RPMI7951 (cell line): ENCODE measurements at places on chromosomes 4 and X. TPM values are rescaled to one million over a fixed set of nuclear protein-coding genes. Genes with fewer than 3 reads are reported as not detected.
A peak's percentile ranks its signal among the peaks of the same experiment; 100 is the strongest.

The ESX1 gene
- total RNA-seq: not detected in 2 replicates

The FAM9C gene
- total RNA-seq: under 0.01 TPM in 1 of 2 replicates, not detected in the other

The DUX4 gene
- not detected in 2 replicates for total RNA-seq

The PAGE5 gene
- total RNA-seq: 41.0 and 56.8 TPM in 2 replicates

The AMTN gene
- not detected in 2 replicates for total RNA-seq

The KLHL4 gene
- total RNA-seq: 2.7 and 3.0 TPM in 2 replicates

The NXT2 gene
- 16.2 and 18.3 TPM in 2 replicates for total RNA-seq

DNA sequence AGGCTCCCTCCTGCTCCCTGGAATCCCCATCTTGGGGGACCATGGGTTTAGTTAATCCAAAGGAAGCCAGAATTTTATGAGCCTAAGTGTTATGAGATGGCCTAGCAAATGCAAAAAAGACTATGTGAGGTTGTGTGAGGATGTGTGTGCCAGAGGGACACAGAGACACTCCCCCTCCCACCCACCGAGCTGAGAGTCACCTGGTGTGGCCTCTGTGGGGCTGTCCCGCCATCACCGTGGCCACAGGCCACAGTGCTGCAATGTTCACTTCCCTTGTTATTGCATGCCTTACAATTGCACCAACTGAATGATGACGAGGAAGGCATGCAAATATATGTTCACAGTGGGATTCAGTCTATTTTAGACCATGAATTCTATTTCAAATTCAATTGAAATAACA, 601 bp upstream of the FGFBP2 start:
- DNase-seq: no peak

GRCh38 chr4:84166486-84166885, 332.6 kb downstream of the NKX6-1 start:
- no peak for DNase-seq

DNA sequence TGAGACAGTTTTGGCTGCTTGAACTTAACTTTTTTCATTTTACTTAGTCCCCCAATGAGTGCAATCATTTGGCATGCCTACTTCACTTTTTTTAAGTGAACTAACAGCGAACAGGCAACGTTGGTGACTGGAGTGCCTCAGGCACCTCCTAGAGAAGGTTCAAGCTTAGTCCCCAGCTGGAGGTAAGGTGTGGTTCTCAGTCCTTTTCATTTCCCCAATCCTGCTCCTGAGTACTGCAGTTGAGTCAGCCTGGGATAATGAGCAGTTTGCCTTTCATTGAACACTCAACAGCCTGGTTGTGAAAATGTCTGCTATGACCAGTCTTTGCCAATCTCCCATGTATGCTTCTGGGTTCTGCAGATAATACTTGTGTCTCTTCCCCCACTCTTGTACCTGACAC, 109.5 kb downstream of the CDKL5 start:
- DNase-seq: no peak

GRCh38 chr4:52989865-52990264, 127.7 kb downstream of the RASL11B start:
- no peak for DNase-seq

GRCh38 chr4:124025000-124025399, 628.4 kb downstream of the SPRY1 start:
- no peak for DNase-seq

DNA sequence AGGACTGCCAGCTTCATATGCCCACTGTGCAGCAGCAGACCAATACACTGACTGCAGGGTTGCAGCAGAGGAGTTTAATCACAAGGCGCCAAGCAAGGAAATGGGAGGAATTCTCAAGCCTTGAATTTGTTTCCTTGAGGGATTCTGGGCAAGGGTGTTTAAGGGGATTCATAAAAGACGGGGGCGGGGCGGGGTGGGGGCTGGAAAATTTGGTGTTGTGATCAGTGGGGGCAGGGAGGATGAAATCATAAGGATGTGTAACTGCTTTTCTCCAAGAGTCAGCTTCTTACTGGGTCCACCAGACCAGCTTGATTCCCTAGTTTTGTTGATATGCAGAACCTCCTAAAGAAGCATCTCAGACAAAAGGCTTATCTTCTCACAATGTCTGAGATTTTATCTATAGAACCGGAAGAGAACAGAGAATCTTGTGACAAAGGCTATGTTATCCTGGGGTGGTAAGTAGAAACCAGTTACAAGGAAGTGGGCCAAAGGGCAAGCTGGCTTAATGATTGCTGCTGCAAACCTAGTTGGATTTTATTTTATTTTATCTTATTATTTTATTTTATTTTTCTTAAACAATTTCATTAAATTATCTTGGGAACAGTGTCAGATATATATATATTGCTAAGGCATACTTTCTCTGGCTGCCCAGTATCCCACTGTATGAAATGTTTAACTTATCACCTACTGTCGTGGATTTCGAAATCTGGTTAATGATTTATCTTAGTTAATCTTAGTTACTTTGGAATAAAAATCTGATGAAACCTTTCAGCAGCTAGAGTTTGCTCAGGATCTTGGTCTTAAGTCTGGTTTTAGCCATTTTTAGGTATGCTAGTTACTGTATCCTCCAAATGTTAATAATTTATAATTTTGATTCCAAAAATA, 276.4 kb downstream of the RPA4 start:
- DNase-seq: peak; percentile 0

DNA sequence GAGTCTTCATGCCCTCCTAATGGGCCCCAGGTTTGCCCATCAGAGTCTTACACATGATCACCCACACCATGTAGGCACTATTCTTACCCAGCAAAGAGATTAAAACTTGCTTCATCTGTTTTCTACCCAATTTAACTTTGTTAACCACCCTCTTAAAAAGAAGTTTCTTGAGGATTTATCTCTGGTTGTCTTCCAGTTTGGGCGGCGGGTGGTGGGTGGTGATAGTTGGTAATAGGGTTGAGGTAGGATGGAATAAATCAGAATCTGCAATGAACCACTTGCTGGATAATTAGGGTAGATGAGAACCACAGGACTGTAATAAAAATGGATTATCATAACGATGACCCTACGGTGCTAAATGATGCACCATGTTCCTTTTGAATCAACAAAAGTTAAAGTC, 30.9 kb downstream of the GALNT7 start:
- no peak for DNase-seq

- DNase-seq: no peak
These were observed 1011.5 kb downstream of the PCDH19 start for GRCh38 chrX:99398545-99398944.

DNA sequence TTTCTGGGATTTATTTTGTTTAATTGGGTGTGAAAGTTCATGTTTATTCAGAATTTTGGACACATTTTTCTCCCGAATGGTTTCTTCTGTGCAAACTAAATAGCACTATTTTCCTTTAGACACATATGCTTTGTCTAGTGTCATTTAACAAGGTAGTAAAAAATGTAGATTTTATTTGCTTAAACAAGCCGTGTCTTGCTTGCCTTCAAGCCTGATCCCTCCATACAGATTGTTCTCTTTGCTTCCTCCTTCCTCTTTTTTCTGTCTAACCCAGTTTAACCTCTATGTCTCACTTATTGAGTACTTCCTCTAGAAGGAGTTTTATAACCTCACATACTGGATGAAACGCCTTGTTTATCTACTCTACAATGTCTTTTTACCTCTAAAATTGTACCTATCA, 211.8 kb downstream of the NPFFR2 start:
- no peak for DNase-seq

- no peak for DNase-seq
These were observed 31.5 kb downstream of the TEC start for GRCh38 chr4:48237996-48238645.

- no peak for DNase-seq
These were observed 8.5 kb downstream of the PCDH10 start for GRCh38 chr4:133157460-133158160.

GRCh38 chrX:106898462-106898861, 4.7 kb downstream of the RIPPLY1 start:
- peak; percentile 47 for DNase-seq

DNA sequence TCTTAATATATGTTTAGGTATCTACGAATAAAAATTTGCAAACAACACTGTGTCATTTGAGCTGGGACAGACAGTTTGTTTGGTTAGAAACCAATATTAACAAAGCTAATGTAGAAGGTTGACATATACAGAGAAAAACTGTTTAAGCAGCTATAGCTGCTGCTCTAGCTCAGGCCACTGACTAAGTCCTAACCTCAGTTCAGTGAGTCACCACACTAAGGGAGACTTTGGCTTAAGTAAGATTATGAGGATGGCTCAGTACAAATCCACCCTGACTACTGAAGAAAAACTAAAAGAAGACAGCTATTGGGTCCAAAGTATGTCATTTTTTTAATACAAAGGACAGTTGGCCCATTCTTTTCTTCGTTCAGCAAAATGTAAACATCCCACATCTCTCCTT, 717.3 kb upstream of the ACTRT1 start:
- no peak for DNase-seq

DNA sequence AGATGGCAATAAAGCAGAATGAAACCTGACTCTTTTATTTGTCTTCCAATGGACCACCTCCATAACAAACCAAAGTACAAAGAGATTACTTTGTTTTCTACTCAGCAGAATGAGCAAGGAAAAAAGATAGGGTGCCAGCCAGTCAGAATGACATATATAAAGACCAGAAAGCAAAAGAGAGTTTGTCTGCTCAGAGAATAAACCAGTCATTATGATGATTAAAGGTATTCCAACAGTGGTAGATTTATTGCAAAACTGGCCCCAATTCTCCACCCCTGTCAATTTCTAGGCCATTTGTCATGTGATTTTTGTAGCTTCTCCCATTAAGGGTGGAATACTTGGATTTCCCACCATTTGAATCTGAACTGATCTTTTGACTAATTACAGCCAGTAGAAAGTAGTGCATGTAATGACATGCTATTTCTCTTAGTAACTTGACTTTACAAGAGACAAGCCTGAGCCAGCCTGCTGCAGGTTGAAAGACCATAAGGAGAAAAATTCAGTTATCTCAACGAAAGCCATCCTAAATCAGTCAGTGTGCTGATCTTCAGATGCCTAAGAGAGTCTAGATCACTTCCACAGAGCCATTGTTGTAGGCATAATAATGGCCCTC, 203.1 kb downstream of the EPHA5 start:
- no peak for DNase-seq

DNA sequence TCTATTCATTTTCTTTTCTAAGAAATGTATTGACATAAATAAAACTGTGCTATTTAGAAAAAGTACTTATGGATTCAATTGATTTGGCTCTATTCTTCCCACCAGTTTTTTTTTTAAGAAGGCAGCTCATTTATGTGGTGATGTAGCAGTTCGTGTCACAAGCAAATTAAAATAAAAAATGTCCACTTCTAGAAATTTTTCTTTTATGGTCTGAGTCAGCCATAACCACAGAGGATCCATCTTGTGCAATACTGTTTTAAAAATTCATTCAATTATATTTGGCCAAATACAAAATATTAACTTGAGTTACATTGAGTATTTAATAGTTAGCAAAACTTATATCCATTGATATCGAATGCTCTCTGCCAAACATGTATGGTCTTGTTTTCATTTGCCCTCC, 207.9 kb upstream of the FAT1 start:
- DNase-seq: peak; percentile 38

DNA sequence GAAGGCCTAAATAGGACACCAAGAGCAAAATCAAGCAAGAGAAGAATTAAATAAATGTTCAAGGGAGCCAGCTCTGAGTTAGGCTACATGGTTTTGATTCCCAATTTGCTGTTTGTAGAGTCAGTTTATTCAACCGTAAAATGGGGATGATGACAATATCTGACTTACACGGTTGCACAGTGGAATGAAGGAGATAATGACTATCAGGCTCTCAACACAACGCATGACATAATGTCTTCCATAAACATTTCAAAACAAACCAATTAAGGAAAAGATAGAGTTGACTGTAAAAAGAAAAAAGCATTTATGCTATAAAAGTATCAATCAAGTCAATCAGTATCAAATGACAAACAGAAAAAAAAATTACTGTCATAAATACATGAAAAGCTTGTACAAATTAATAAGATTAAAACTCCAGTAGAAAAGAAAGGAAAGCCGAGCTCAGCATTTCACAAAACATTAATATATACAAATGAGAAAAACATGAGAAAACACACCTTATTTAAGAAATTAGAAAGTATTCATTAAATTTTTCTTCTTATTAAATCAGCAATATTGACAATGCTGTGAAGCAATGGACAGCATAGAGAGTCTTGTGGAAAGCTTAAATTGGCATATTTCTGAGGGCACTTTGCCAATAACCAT, 179.0 kb downstream of the SCFD2 start:
- no peak for DNase-seq

DNA sequence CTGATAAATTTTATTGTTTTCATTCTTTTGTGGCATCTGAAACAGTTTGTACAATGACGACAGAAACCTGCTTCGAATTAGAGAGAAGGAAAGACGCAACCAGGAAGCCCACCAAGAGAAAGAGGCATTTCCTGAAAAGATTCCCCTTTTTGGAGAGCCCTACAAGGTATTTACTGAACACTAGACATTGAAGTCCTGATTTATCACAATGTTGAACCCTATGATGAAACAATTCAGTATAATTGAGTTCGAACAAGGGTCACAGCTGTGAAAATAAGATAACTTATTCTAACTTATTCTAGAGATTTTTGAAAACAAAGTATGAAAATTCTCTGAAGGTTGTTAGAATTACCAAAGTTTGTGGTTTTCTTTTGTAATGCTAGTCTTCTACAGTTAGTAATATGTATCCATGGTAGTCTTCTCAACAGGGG, 111.3 kb downstream of the AFF1 start:
- DNase-seq: no peak

DNA sequence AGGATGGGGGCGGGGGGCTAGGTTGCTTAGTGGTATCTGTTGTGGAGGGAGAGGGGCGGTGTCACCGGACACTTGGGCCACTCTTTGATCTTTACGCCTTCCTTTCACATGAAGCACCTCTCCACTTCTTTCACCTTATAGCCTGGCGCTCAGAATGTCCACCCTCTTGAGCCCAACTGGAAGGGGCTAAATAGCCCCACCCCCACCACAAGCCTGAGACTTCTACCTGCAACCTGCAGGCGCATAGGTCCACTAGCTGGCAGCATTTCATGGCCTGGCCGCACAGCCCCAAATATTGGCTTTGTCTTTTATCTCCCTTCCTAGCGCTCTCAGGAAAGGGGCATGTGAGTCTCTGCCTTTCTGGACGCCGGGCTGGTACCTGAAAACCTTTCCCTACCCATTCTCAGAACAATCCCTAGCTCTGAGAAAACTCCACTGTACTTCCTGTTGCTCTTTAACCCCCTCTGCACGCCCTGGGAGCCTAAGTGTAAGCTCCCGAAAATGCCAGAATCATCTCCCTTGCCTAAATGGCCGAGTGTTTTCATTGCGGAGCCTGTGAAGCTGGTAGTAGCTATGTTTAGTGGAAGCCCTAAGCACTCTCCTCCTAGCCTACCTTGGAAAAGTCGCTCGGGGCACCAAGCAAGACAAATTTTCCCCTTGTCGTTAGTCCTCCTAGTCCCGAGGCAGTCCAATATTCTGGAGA, 1.2 kb upstream of the TRPC5 start:
- DNase-seq: no peak

- DNase-seq: no peak
These were observed 28.1 kb downstream of the BMP3 start for GRCh38 chr4:81058621-81059020.
